ENCODE measurements at places on chromosomes 3 and 15.

DNA sequence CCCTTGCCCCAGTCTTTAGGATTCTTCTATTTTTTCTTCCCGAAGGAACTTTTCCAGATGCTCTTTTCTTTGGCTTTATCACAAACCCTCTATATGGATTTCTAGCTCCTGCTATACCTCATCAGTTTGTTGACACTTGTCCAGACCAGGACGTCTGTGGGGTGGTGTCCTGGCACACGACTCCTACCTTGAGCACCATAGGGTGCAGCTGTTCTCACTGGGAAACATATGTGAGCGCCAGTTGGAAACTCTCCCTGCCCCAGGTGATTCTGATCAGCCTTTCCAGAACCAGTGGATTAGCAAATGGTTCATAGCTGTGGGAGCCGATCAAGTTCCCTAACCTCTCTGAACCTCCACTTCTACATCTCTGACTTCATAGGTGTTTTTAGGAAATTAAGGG is 40.6 kb upstream of the USP3 start:
- DNase-seq, result no peak

DNA sequence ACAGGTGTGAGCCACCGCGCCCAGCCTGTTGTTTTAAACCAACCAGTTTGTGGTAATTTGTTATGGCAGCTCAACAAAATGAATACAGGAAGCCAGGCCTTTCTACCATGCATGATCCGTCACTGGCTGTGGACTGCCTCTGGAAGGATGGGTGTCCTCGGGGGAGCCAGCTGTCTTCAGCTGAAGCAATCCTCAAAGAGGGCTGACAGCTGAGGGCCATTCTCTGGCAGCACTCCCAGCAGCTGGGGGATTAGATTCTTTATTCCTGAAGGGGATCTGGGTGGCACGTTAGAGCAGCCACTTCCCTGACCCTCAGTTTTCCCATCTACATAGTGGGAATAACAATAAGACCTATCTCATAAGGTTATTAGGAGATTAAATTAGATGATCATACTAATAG is 24.4 kb downstream of the POLR2M start:
- no peak for DNase-seq

DNA sequence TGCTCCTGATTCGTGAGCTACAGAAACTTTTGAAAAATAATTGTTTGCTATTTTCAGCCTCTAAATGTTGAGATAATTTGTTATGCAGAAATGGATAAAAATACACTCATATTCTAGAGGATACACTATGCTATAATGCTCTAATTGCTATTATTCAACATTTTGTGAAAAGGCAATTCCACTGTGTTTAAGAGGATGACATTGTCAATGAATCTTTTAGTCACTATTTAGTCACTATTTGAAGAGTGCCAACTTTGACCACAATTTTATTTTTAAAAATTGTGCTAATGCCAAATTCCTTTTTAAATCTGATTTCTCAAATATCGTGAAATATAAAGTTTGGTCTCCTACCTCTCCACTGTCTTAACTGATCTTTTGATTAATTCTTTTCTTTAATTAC is 604.9 kb upstream of the KCNMB2 start:
- DNase-seq, result no peak

DNA sequence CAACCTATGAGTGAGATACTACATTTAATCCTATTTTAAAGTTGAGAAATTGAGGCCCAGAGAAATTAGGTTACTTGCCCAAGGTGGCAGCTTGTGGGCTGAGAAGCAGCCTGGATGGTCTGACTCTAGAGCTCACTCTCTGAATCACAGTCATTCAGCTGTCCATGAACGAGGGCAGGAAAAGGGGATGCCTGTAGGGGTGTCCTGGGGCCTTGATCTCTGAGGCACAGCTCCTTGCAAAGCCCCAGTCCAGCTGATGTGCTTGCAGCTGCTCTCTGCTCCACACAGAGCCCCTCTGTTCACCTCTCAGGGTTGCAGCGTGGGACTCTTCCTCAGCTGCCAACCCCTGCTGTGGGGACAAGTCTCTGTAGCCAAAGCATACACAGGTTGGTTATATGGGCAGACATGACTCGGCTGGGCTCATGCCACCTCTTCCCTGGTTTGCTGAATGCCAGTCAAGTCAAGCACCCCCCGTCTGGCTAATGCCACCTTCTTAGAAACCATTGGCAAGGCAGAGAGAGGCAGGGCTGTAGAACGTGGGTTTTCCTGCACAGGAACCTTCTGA is 56.8 kb downstream of the GASK1A start:
- DNase-seq, result no peak

- no peak for DNase-seq
Measured at GRCh38 chr3:101049532-101049931, 56.3 kb upstream of the ABI3BP start.

GRCh38 chr3:50190936-50191660 is at the start of gene GNAT1:
GNAT1 (plus strand) TSS chr3:50191610; CDS start chr3:50191726, 116 bp downstream.
- no peak for DNase-seq

GRCh38 chr15:56698270-56698669 is 35.0 kb downstream of the ZNF280D start:
- no peak for DNase-seq

DNA sequence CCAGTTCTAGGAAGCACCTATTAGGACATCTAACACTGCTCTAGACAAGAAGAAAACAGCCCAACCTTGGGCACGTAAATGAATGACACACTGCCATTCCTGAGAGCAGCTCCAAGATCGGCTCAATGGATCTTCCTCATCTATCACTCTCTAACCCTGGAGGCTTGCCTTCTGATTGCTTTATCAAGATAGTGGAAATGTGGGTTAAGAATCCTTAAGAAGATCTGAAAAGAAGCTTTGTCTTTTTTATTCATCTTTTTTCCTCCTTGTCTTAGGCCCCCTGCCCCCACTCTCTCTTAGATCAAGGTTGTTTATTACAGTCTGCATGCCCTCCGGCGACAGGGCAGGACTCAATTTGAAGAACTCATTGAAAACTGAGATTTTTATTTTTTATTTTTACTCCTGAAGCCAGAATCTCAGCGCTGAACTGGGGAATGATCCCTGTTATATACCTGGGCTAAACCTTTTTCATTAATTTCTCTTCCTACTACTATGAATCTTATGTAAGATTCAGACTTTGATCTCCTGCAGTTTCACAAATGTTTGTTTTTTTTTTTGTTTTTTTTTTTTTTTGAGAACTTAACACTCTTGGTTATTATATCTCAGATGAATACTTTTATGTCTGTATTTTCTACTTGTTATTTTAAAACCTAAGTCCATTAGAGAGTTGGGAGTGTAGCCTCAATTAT is 219.5 kb downstream of the SV2B start:
- no peak for DNase-seq

DNA sequence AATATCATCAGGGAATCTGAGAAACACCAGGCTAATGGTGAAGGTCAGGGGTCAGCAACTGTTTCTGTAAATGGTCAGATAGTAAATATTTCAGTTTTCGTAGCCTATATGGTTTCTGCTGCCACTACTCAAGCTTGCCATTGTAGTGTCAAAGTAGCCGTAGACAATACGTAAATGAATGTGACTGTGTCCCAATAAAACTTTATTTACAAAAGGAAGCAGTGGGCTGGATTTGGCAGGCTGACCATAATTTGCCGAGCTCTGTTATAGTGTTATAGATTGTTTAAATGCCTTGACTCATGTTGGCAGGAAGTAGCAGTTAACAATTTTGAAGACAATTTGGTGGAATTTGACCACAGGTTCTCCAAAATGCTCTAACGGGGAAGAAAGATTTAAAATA is 548.2 kb downstream of the FOXP1 start:
- no peak for DNase-seq

- no peak for DNase-seq
Measured at GRCh38 chr3:53231532-53232511, 24.0 kb downstream of the TKT start.

GRCh38 chr3:136642711-136643110 is 109.5 kb downstream of the STAG1 start:
- no peak for DNase-seq

DNA sequence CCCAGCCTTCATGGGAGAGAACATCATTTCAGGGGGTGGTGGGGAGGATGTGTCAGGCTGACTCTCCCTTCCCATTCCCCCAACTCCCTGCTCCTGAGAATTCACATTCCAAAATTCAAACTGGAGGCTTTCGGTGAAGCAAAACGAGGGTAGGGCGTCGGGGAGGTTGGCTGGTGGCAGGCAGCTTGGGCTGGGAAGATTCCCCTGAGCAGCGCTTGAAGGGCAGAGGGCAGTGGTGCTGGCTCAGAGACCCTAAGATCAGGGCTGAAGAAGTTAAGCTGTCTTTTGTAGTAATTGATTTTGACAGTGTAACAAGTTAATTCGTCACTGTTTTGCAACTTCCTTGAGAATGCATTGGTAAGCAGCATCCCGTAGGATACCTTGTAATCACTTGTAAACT is 187.8 kb downstream of the RAB11A start:
- no peak for DNase-seq

DNA sequence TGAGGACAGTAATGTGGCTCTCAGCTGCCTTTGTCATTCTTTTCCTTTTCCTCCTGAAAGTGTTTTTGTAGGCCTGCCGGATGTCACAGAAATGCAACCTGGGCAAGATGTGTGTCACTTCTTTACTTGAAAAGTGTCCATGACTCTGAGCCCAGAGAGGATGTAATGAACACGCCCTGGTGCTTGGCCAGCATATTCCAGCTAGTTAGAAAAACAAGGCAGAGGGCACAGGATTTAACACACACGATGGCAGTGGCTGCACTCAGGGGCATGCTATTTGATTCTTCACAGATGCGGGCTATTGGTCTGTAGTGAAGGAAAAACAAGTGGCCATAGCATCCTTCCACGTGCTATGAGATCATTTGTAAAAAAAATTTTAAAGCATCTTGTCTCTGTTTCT is 30.3 kb upstream of the PTX3 start:
- no peak for DNase-seq

DNA sequence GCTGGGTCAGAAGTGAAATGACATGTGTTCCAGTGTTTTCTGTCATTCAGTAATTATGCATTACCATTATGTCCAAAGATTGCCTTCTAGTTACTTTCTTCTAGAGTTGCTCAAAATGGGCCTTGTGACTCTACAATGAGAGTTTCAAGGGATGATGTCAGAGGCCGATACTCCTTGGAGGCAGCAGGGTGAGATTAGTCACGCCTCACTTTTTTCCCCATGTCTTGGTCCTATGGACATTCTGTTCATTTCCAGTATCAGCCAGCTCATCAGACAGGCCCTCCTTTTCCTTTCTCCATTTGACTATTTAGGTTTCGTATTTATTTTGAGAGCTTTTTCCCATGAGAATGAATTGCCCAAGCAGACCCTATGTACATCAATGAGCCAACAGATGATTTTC is 17.5 kb downstream of the VGLL3 start:
- no peak for DNase-seq

DNA sequence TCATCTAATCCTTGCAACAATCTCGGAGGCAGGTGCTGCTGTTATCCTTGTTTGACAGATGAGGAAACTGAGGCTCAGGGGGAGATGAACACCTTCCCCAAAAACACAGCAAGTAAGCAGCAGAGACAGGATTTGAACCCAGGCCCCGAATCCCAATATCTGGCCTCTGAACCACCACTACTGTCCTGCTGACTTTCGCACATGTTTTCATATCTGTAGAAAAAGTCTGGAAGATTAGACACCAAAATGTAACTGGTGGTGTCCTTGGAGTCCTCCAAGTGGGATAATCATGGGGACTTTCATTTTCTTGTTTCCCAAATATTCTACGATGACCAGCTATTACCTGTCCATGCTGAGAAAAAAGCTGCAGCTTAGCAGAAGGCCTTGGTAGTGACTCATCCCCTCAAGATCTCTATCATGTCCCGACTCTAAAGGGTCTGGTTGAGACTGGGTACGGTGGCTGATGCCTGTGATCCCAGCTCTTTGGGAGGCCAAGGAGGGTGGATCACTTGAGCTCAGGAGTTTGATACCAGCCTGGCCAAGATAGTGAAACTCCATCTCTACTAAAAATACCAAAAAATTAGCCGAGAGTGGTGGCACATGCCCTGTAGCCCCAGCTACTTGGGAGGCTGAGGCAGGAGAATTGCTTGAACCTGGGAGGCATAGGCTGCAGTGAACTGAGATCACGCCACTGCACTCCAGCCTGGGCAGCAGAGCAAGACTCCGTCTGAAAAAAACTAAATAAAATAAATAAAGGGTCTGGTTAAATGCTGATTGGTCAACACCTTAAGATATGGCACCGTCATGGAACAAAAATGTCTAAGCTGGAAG is 8.6 kb downstream of the IRAK2 start:
- DNase-seq, result no peak

- no peak for DNase-seq
Measured at GRCh38 chr3:78985981-78986380, 781.8 kb downstream of the ROBO1 start.

DNA sequence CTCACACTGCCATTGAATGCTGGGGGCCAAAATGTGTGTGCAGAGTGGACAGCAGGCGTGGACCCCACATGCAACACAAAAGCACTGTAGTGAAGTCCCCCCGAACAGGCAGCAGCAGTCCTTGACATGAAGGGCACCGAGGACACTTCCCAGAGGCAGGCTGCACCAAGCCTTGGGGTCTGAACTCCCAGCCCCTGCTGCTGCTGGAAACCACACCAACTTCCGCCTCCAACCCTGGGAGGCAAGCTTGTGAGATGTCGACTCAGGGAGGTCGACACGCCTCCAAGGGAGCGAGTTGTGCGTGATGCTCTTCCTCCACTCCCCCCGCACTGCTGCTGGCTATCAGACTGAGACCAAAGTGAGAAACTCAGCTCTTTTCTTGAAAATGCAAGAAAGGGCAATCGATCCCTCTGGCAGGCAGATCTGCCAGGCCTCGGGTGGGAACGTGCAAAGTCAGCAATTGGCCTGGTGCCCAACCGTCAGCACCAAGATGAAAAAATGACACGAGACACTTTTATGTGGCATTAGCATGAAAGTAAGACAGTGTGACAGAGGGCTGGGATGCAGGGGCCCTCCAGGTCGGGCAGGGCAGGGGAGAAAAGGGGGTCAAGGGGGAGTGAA is 43.6 kb downstream of the WHAMM start:
- no peak for DNase-seq

DNA sequence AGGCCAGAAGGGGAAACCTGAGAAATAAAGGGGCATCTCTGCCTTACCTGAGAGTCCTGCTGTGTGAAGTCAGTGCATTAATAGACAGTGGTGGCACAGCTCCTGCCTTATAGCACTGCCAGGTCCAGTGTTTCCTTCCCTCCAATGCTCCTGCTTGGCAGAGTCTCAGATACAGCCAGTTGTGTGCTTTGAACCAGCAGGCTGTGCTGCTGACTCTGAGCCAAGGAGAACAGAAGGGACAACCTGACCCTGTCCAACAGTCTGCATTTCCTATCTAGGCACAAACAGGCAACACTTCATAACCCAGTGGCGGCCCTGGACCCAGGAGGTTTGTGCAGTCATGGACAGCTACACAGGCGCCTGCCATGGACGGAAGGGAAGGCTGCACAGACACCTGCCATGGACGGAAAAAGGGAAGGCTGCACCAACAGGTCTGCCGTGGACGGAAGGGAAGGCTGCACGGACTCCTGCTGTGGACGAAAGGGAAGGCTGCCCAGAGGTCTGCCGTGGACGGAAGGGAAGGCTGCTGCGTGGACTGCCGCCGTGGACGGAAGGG is 33.9 kb upstream of the PLXNA1 start:
- no peak for DNase-seq

- no peak for DNase-seq
Measured at GRCh38 chr3:151174351-151174750, 28.7 kb downstream of the GPR171 start.
